ENCODE measurements at places on chromosomes 7 and 10.

- DNase-seq = no peak
Measured at GRCh38 chr7:120859459-120859858, 1.5 kb upstream of the TSPAN12 start.

DNA sequence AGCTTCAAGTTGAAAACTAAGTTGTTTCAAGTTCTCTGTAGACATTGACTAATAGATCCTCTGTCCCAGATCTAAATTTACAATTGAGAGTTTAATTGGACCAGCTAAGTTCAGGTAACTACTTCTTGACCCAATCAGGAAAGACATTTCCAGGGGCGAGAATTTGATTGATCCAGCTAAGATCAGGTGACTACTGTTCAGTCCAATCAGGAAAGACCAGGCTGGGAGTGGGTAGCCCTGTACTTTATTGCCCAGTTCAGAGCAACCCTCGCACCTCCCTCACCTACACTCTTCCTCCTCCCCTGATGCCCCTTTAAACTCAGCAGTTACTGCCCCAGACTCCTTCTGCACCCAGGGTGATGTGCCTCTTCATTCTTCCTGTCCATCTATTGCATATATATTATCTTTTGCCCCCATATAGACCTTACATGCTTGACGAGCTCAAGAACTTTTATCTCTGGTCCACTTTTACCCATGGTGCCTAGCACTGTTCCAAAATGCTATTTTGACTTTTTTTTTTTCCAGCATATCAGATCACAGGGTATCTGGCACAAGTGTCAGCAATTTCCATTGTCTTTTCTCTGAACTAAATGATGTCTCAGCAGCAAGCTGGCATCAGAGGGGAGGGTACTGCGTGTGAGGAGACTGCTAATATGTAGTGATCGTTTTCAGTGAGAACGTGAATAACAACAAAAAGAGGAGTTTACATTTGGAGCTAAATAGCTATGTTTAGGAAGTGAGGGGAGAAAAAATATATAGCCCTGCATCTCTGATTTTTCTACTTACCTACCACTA is 169.4 kb downstream of the KIAA1217 start:
- no peak for DNase-seq

DNA sequence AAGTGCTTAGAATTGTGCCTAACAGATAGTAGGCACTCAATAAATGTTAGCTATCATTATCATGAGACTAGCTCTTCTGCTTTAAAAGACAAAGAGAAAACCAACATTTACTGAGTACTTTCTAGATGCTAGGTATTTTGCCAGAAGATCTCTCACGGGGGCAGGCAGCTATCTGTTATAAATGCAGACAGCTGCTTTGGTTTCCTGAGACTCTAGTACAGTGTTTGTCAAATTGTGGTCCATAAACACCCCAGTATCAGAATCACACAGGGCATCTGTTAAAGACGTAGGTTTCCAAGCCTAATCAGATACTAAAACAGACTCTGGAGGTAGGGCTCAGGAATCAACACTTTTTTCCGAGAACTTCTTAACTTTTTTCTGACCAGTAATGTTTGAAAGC is 13.9 kb downstream of the FAM133B start:
- DNase-seq = no peak

DNA sequence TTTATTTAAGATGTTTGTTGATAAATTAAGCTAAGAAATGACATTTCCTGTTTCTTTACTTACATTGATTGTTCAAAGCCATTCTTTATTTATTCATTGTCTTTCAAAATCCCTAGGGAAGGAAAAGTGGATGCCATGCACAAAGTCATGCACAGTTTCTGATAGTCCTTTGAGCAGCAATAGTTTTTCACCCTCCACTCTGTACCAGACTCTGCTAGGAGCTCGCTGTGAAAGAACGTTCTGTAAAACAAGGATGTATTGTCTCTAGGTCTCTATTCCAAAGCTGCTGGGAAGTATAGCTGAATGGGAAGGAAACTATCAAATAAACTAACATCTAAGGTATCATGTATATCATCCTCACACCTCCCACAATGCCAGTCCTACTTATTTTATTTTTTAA is 7.8 kb upstream of the NOC3L start:
- no peak for DNase-seq

DNA sequence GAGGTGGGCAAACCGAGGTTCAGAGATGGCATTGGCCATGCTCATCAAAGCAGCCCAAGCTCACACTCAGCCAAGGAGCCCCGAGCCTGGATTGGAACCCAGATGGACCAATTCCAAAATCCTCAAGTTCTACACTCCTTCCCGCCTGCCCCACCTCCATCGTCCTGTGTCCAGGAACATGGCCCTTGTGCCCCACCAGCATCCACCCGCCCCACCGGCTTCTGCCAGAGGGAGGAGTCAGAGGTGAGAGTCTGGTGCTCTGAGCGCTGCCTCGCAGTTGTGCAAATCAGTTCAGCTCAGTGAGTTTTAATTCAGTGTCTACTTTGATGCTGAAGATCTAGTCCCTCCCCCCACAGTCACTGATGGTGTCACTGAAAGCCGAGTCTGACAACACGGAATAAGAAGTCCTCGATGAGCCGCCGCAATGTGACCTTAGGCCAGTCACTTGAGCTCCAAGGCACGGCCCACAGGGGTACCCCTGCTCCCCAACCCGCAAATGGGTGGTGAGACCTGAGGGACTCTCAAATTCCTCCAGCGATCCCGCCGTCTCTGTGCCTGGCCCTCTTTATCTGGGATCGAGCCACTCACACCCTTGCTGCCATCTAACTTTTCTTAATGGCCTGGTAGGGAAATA is 26.3 kb downstream of the PRKAG2 start:
- DNase-seq = no peak

- DNase-seq = no peak
Measured at GRCh38 chr7:81167934-81168333, 249.1 kb upstream of the SEMA3C start.

GRCh38 chr10:125006188-125006680 is 64.3 kb downstream of the ZRANB1 start:
- no peak for DNase-seq

GRCh38 chr10:119087271-119087882 is 6.8 kb upstream of the EIF3A start:
- no peak for DNase-seq

GRCh38 chr10:96229568-96230030 is 41.8 kb downstream of the BLNK start:
- peak; percentile 39 for DNase-seq

GRCh38 chr10:128143531-128143930 is 17.3 kb upstream of the MKI67 start:
- DNase-seq = no peak

DNA sequence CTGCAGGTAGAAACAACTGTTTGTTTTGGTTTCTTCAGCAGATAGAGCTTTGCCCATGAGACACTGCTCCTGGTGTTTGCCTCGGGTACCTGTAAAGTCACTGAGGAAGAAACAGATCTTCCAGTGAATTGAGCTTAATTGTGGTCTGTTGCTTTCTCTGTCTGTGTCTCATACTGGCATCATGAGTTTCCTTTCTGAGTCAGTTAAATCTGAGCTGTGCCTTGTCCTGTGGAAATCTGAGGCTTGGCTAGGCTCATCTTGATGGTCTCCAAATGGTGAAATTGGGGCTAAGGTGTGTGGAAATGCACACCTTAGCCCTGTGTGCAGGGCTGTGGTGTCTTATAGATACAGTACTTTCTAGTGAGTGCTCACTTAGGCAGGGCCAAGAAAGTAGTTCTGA is 67.4 kb downstream of the GBF1 start:
- no peak for DNase-seq

GRCh38 chr7:132245539-132245938 is 330.7 kb downstream of the PLXNA4 start:
- no peak for DNase-seq
